ENCODE measurements at places on chromosomes 3 and 15.

GRCh38 chr3:44434834-44435510 is 42.5 kb downstream of the ZNF445 start:
- DNase-seq = no peak

GRCh38 chr3:137709011-137709601 is 55.0 kb upstream of the SOX14 start:
- DNase-seq = no peak

DNA sequence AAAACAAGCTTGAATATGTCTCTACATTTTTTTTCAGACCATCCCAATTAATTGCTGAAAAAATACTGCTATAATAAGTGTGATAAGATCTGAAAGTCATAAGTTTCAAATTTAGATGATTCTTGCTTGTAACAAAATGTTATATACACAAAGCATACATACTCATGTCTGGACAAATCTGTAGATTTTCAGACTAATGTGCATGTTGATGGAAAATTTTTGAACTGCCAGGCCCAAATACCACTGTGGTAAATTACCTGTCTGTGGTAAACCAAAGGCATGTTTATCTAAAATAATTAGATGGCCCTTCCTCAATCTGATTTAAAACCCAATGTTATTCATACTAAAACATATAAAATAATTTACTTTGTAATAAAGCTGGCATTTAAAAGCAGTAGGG is 31.7 kb upstream of the CLDN16 start:
- DNase-seq = no peak

DNA sequence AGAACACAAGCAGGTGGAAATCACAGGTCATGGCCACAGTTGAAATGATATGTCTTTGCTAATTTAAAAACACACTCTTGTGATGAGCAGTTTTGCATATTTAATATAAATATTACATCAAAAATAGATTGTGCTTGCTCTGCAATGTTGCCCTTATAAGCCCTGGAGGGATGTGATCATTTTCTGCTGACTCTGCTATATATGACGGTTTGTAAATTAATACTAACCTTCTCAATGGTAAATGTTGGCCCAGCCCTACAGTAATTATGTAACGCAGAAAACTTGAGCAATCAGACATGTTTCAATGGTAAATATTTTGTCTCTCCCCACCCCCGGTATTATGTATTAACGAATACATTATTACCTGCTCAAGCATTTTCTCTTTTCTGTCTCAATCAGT is 359.5 kb upstream of the CNTN6 start:
- no peak for DNase-seq

GRCh38 chr3:156948402-156949210 is 122.5 kb downstream of the LEKR1 start:
- no peak for DNase-seq

GRCh38 chr3:158571969-158572765 is 1.2 kb downstream of the MLF1 start:
- DNase-seq = no peak

DNA sequence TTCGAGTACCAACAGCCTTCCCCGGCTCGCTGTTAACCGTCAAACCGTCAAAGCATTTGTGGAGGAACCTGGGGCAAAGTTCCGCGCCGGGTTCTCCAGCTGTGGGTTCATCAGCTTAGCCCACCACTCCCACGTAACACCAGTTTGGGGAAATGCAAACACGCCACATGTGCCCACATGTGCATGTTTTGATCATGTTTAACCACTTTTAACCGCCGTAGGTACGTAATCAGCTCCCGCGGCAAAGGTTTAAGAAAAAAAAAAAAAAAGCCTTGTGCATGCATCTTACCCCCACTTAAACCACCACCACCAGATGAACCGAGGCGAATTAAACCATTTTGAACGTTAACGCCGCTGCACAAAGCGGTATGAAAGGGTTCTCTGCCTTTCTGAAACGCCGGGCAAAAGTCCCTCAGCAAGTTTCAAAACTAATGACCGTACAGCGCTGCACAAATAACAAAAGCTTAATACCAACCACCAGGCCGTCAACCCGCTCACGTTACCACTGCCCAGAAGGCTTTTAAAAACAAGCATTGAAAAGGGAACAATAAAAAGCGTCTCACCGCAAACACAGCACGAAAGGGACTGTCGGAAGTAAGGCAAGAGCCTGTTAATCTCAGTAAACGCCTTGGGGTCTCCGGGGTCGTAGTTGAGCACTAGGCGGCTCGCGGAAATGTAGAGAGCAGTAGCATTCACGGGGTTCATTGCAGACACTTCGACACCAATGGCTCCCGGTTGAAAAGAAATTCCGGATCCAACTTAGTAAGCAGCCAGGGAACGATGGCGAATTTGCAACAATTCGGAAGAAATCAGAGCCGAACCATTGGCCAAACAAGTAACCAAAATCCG is 1.5 kb downstream of the MSL2 start:
- peak; percentile 40 for DNase-seq

DNA sequence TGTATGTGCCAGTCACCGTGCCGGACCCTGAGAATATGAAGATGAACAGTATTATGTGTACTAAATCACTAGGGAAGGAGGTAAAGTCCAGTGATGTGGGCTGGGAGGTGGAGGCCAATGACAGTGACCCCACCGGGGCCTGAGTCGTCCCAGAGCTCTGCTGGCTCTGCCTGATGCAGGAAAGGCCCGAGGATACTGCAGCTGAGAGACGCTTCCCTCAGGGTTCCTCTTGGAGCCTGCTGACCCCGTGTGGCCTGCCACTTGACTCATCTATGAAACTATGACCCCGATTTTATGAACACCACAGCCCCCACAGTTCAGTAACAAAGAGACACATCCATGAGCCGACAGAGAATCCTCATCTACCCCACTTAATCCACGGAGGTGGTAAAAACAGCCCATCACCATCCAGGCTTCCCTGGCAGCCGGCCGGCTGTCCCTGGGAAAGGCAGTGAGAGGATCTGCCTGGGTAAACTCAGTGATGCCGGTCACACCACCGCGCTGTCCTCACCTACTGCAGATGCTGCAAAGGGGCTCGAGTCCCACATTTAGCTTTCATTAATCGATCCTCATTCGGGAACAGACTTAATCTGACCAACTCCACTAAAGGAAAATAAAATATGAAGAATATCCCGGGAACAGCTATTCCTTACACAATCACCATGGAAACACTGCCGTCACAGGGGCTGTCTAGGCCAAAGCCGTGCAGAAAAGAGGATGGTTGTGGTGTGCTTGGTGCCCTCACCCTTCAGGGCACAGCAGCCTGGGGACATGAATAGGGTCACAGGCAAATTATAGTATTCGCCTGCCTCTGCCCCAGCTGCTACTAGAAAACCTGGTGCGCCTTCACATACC is 82.9 kb downstream of the ARRDC4 start:
- DNase-seq = no peak

GRCh38 chr3:73380735-73381532 is 243.8 kb downstream of the PDZRN3 start:
- no peak for DNase-seq

GRCh38 chr3:194995334-194995733 is 275.6 kb downstream of the XXYLT1 start:
- no peak for DNase-seq

DNA sequence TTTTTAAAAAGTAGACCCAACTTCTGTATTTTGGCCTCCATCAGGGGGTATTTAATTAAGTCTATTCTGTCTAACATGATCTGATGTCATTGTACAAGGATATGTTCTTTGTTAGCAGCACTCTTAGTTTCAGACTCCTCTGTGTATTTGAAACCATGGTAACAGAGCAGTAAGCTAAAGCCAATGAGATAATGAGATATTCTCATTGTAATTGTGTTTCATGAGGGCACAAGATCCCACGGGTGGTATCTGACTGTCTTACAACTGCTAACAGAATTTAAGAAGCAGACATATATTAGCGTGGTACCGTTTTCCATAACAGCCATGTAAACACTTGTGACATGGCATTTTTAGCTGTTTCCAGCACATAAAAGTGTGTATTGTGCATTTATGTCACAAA is 251.2 kb upstream of the VEPH1 start:
- DNase-seq = no peak

- DNase-seq = no peak
Measured at GRCh38 chr3:61114316-61114953, 136.8 kb downstream of the FHIT start.

- no peak for DNase-seq
Measured at GRCh38 chr3:176428552-176428951, 768.7 kb downstream of the TBL1XR1 start.

- no peak for DNase-seq
Measured at GRCh38 chr3:168422843-168423242, 327.1 kb upstream of the GOLIM4 start.

DNA sequence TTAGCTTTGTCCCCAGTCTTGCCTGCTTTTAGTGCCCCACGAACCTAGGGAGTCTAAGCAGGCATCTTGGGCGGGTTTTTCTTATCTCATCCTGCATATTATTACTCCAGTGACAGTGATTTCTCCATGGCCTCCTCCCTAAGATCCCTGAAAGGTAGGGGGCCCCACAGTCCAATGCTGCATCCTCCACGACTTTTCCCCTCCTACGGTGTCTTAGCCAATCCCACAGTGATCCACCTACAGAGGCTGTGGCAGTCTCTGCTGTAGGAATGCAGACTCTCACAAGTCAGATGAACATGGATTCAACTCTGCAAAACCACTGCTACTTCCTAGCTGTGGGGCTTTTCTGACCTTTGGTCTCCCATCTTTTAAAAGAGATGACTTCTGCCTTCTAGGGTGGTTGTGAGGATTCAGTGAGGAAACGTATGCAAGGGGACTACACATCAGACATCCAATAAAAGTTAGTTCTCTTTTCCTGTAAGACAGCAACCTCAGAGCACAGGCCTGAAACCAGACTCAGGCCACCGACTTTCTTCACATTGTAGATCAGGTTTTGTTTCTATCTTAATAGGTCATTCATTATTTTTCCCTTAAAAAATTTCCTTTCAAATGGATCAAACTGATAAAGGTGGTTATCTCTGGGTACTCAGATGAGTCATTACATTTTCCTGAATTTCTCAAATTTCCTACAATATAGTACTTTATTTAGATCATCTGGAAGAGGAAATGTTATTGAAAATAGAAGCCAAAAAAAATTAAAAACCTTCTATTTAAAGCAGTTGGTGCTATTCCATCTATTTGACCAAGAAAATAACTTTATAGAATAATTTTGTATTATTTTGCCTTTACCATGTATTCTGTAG is 23.2 kb downstream of the ILDR1 start:
- no peak for DNase-seq

DNA sequence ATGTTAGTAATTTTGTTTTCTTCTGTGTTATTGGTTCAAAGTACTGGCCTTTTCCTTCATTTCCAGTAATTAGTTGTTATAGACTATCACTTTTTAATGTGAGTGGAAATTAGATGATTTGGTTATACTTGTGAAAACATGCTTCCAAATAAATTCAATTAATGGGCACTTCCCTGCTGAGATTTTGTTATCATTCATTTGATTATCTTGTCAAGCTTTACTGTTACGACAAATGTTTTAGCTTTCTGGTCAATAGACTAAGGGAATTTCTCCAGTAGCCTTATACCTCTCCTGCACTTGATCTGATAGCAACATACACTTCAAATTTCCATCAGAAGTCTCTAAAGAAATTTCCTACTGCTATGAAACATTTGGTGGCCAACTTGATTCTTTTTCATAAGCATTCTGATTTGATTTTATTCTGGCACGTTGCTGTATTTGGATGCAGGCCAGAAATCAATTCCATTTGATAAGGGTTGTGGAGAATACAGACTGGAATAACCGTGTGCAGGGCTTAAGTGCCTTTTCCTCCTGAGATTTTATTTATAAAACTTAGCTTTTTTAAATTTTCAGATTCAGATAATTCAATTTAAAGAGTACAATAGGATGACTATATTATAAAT is 573.8 kb upstream of the NAALADL2 start:
- no peak for DNase-seq

- DNase-seq = no peak
Measured at GRCh38 chr3:106025151-106025722, 156.4 kb upstream of the CBLB start.

DNA sequence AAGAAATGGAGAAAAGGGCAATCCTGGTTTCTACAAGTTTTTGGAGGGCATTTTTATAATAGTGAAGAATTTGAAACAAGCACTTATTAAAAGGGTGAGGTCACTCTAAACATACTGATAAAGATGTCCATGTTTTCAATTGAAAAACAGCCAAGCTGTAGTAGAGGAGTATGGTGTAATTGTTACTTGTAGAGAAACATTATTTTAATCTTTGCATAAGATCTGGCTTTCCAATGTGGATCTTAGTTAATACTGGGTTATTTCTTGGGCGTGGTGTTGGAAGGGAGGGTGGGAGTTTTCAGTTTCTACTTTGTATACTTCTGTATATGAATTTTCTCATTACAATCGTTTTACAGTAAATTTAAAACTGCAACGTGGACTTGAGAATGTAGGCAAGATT is 22.8 kb downstream of the MORF4L1 start:
- no peak for DNase-seq

- DNase-seq = no peak
Measured at GRCh38 chr15:81473177-81473576, 99.2 kb upstream of the TMC3 start.

DNA sequence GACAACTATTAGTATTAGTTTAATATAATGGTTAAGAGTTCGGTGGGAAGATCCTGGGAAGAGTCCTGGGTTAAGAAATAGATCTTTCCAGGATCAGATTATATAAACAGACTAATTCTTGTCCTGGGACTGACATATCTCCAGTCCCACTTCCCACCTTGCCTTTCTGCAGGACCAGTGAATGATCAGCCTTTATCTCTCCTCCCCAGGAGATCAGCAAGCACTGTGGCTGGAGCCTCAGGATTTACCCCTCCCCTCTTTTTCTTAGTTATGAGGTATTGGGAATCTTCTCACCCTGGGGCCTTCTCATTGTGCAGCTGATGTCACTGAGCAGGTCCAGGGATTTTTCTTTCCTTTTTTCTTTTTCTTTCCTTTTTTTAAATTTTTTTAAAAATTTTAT is 135.7 kb upstream of the UMPS start:
- no peak for DNase-seq

- no peak for DNase-seq
Measured at GRCh38 chr3:9676785-9677184, 26.8 kb upstream of the CPNE9 start.

- DNase-seq = no peak
Measured at GRCh38 chr3:27392950-27393679, 23.9 kb upstream of the NEK10 start.

DNA sequence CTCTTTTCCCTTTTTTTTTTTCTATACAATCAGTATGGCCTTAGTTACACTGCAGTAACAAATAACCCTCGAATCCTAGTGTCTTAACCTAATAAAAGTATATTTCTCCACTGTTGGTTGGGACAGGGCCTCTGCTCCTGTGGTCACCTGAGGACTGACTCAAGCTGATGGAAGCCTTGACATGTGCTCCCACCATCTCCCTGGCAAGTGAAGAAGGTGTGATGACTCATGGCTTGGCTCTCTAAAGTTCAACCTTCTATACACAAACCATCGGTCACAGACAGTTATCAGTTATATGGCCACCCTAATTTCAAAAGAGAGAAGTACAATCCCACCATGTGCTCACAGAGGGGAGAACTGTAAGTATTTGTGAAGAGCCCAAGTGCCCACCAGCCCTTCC is 65.8 kb upstream of the CACNA2D3 start:
- no peak for DNase-seq

Data from stimulated activated CD8-positive, alpha-beta memory T cell treated with anti-CD3 and anti-CD28 coated beads, Interleukin-7, amount 100 ng/mL, for 1 hour (primary cell).